NCI-H1105 (cell line): ENCODE measurements at places on chromosomes 7 and 10.

DNA sequence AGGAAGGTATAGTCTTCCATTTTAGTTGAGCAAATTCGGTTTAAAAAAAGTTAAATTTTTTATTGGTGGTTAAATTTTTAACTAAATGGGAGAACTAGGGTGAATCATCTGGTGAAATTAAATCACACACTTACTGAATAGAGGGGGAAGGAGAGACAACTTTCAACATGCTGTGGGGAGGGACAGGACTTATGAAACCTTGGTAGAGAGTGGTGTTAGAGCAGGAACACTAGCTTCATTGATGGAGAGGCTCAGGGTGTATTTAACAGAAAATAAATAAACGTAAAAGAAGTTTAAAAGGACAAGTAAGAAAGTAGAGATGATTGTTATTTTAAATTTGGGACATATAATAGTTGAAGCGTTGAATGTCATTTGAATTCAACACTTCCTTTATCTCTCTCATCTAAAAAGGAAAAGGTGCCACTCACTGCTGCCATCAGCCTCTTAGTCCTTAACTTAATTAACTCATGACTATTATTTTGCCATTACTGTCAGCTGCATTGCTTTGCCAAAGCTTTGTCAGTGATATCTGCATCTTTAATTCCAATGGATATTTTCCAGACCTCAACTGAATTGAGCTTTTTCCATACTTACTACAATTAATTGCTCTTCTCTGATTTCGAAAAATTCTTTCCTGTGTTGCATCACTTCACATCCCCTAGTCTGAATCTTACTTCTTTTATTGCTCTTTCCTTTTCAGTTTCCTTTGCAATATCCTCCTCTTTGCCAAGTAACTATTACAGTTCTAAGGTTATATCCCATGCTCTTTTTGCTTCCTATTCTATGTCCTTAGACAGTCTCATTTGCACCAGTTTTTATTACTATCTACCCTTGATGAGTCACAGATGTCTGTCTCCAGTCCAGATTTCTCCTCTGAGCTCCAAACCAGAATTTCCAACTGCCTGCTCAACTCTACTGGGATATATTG is 71.7 kb downstream of the GNAT3 start:
- DNase-seq = no peak

- DNase-seq = no peak
Measured at GRCh38 chr10:1230138-1230537, 174.0 kb downstream of the WDR37 start.

- no peak for DNase-seq
Measured at GRCh38 chr7:150442811-150443210, 7.6 kb upstream of the GIMAP8 start.

GRCh38 chr10:121690970-121691369 is 92.7 kb upstream of the FGFR2 start:
- DNase-seq = no peak

DNA sequence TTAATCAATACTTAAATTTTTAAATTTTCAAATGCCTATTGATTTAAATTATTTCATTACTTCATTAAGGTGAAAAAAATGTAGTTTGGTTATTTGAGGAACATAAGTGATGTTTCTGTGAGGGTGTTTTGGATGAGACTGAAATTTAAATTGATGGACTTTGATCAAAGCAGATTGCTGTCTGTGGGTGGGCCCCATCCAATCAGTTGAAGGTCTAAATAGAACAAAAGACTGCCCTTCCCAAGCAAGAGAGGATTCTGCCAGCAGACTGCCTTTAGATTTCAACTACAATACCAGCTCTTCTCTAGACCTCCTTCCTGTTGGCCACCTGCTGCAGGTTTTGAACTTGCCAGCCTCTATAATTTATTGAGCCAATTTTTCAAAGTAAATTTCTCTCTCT is 14.5 kb upstream of the GPR37 start:
- no peak for DNase-seq

DNA sequence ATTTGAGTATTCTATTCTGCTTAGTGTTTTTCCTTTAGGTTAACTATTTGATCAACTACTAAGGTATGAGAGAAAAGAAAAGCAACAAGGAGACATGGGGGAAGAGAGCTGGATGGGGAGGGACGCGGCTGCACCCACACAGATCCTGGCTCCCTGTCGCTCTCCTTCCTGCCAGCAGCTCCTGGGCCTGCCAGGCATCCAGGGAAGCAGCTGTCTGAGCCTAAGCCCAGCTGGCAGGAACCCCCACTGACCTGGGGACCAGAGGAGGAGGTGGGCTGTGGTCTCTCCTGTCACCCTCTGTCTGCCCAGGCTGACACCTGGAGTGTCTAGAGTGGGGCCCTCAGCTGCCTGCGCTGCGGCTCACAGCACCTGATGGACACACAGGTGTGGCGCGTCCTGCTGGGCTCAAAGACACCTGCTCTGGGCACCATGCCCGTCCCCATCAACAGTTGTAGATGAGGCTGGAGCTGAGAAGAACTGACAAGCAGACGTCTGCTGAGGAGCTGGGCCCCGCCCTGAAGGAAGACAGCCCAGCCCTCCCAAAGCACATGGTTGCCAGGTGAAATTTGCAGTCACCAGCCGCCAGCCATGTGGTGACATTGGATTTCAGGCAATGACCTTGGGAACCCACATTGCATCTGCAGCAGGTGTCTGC is 207.9 kb downstream of the PLXNA4 start:
- DNase-seq = peak; percentile 94

DNA sequence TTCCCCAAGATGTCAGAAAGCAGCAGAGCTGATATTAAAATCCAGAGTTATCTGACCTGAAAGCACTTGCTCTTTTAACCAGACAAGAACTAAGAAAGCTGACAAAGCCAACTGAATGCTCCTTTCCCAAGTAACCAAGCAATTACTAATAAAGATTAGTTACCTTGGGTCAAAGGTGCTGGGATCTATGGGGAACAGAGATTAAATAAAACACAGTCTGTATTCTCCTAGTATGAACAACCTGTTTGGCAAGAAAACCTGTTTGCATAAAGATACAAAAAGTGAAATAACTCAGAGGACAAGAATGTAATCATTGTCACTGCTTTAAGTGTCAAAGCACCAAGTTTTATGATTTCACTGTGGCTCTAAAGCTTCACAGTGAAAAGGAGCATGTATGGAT is 35.7 kb downstream of the ITPRID1 start:
- no peak for DNase-seq

DNA sequence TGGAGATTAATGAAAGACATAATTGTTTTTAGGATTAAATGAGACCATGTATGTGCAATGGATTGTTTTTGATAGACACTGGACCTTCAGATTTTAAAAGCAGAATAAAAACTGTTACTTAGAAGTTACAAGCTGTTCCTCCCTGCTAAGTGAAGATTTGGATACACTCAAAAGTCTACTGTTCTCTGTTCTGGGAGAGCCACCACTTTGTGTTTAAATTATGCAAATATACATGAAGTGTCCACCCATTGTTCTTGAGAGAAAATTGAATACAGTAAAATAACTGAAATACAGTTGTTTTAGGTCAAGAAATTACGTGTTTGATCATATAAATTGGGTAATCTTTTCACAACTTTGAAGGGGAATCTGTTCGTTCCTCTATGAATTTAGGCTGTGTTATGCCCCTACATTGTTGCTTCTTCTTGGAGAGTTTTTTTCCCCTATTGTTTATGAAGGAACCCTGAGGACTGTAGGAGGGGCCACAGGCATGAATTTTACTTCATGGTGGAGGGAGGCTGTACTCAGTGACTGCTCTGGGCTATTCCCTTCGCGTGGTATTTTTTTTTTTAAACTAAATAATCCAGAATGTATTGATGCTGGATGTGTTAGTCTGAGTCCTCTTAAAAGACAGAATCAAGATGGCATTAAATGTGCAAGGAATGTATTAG is 18.6 kb upstream of the VCL start:
- no peak for DNase-seq
